Fibroblast of lung (primary cell): ENCODE measurements at places on chromosomes 3 and 15. TPM values are rescaled to one million over a fixed set of nuclear protein-coding genes. Genes with fewer than 3 reads are reported as not detected.

The MYL3 gene
- total RNA-seq: 0.50 and 0.51 TPM in 2 replicates

The GAP43 gene
- under 0.01 and 0.17 TPM in 2 replicates for total RNA-seq

The MUC4 gene
- total RNA-seq: not detected in 2 replicates

The ATP13A5 gene
- total RNA-seq: not detected in 2 replicates

The MOBP gene
- total RNA-seq: not detected in 2 replicates

The BOC gene
- total RNA-seq: 2.1 and 3.9 TPM in 2 replicates

The CPNE9 gene
- total RNA-seq: under 0.01 TPM in 1 of 2 replicates, not detected in the other

The ZCWPW2 gene
- 1.0 and 1.7 TPM in 2 replicates for total RNA-seq

The PLA2G4E gene
- total RNA-seq: not detected in 2 replicates

The PIERCE2 gene
- total RNA-seq: 2.3 and 3.1 TPM in 2 replicates

The LMAN1L gene
- not detected in 2 replicates for total RNA-seq

The C2CD4A gene
- total RNA-seq: not detected in 2 replicates
